Stimulated activated CD8-positive, alpha-beta memory T cell treated with anti-CD3 and anti-CD28 coated beads, Interleukin-4, amount 100 ng/mL, for 24 hours (primary cell): ENCODE measurements at places on chromosomes 4 and X.

DNA sequence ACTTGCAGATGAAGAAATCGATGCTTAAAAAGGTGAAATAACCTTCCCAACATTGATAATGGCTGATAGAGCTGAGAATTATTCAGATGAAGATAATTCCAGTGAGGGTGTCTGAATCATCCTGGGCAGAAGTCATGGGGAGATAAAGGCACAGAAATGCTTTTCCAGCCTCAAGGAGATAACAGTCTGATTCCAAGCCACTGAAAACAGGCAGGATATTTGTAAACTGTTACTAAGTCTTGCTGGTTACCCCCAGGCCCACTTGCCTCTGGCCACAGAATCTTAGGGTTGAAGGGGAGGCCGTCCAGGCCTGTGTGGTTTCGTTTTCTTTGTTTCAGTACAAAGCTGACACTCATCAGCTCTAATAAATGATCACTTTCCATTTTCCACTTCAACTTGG lies 158.5 kb downstream of the SH3KBP1 start:
- no peak for DNase-seq

- no peak for DNase-seq
These were observed 27.2 kb downstream of the NOP14 start for GRCh38 chr4:2935762-2936743.

DNA sequence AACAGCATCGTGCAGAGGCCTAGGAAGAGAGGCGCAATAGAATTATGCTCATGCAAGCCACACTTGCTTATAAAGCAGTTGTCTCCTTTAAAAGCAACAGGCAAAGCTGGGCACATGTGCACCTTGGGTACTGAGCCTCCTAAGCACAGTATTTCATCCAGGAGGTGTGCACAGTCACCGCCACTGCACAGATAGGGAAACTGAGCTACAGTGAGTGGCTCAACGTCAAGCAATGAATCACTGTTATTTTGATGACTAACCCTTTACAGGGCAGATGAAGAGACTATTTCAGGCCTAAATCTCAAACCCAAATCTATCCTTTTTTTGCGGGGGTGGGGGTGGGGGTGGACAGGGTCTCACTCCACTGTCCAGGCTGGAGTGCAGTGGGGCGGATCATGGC lies 42.3 kb downstream of the BCOR start:
- no peak for DNase-seq

GRCh38 chr4:89324671-89325070 lies 17.1 kb upstream of the GPRIN3 start:
- no peak for DNase-seq

GRCh38 chr4:168537571-168537970 lies 40.7 kb downstream of the PALLD start:
- no peak for DNase-seq

DNA sequence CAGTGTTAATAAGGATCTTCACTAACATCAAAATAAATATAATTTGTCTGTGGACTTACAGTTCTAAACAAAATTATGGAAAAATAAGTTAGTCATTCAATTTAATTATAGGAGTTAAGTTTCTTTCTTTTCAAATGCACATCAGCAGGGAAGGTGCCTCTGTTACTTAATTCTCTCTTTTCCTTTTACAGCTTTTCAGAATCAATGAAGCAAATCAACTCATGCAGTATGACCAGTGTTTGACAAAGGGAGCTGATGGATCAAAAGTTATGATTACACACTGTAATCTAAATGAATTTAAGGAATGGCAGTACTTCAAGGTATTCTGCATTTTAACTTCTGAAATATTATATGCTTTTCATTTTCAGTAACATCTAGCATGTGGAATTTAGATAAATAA lies 15.9 kb downstream of the HMGB2 start:
- no peak for DNase-seq

GRCh38 chr4:24642981-24643547 lies 58.7 kb upstream of the DHX15 start:
- no peak for DNase-seq

DNA sequence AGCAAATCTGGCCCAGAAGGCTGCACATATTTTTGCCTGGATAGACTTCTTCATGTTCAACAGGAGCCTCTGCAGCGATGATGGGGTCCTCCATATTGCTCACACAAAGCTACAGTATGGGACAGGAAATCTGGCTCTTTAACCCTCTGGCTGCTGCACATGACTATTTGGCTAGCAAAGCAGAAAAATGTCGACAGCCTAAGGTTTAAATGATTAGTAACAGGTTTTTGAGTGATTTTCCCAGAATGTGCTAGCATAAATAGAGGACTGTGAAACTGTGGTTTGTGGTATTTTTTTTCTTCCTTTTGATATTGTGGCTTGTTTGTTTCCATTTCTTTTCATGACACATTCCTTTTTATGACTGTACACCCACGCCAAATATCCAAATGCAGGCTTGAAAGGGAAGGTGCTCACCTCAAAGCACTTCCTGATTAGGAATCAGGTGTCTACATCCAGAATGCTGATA lies 120.2 kb upstream of the GK2 start:
- DNase-seq, result no peak
